RCC 7860 (cell line): ENCODE measurements at places on chromosomes 6 and 20.

DNA sequence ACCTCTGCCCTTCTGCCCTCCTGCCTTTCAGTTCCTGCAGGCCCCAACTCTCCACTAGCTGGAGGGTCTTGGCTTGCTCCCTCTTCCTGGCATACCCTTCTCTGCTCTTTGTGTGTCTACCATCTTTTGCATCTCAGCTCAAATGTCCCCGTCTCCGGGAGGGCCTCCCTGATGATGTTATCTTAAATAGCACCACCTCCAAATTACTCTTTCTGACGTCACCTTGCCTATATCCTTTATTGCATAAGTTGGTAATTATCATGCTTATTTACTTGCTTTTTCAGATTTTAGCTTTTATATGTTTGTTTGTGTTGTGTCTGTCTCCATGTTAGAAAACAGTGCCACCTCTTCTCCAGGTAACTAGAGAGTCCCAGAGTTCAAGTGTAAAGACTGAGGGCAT, 36.0 kb upstream of the FYN start:
- DNase-seq, result no peak

GRCh38 chr6:112205427-112206109, 48.8 kb downstream of the LAMA4 start:
- peak; percentile 75 for DNase-seq

DNA sequence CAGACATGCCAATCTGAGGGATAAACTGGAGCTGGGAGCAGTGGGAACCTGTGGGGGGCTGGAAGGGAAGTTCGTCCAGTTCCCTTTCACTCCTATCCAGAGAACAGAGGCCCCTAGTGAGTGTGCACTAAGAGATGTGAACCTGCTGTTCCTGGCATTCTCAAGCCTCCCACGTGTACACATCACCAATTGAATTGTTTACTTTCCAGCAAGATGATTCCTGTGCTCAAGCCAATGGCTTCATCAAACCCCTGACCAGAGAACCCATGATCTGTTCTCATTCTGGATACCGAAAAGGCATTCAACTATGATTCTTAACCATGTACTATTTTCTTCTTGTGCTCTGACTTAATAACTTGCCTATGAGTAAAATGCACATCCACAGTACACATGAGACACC, 10.2 kb upstream of the SLC22A3 start:
- DNase-seq, result no peak

DNA sequence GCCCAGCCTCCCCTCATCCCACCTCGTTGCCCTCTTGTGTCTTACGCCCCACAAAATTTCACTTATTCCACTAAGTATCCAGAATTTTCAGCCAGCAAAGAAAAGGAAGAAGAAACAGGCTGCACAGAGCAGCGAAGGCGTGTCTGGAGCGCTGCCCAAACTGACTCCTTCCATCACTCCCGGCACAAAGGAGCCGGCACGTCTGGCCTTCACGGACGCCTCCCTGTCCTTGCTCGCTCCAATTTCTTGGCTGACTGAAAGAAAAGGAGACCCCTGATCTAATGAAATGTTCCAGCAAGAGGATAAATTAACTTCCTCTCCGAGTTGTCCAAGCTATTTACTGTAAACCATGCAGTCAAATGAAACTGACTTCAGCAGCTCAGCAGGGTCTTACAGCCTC, 152.3 kb upstream of the CDH4 start:
- DNase-seq, result no peak

GRCh38 chr6:170037541-170038250, 253.2 kb downstream of the DLL1 start:
- no peak for DNase-seq

DNA sequence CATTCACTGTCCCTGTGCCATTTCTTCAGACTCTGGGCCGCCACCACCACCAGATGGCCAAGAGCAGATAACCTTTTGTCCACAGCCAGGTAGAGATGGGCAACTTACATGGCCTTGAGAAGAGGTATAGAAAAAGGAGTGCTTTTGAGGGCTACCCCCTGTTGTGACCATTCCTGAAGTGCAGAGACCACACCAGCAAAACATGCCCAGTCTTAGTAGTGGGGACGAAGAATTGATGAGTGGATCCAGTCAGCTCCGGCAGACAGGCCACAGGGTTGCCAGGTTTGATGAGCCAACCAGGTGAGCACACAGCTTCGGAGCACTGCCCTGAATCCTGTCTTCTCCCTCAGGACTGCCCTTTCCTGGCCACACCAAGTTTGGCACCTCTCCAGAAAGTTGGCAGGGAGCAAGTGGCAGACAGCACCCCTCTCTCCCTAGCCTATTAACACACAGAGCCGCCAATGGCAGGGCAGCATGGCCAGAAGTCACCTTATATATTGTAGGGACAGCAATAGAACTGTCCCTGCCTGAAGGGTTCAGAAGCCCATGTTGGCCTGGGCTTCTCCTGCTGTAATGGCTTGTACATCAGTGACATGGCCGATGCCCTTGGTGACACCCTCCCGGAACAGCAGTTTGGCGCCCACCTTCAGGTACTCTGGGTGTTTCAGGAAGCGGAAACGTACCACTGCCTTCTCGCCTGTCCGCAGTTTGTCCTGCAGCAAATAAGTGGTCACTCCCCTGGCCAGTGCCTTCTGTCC, 7.8 kb downstream of the GTPBP2 start:
- DNase-seq, result no peak

DNA sequence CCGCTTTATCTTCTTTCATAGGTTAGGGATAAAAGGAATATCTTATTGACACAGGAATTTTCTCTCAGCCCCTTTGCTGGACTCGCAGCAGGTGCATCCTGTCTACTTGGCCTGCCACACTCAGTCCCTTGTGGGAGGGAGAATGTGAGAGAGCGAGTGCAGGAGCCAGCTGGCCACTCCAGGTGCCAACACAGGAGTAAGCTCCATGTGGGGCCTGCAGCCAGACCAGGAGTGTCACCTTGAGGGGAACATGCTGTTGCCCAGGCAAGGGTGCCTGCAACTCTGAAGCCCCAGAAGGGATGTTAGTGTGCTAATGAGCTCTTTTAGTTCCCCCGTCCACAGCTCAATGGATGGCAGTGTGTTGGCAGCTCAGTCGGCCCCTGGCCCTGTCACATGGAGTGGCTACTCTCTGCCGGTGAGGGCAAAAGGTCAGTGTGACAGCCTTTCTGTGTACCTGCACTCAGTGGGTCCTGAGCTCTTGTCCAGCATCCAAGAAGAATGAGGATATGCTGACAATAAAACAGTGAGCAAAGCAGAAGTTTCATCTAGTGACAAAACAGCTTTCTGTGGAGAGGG, 57.1 kb downstream of the CRYBG1 start:
- no peak for DNase-seq

DNA sequence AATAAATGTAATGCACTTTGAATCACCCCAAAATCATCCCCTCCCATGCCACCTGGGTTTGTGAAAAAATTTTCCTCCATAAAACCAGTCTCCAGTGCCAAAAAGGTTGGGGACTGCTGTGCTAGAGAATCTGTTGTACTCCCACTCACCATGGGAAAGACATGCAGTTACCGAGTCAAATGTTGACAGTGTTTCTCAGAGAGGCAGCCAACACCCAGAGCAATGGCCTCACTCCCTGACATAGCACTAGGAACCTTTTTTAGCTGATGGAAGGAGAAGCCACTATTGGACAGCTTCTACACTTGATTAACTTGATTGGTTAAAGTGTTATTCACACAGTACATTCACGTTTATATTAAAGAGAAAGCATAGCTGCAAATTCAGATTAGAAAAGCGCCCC, 59.8 kb upstream of the MANEA start:
- no peak for DNase-seq

GRCh38 chr20:59765599-59766177, 161.3 kb downstream of the PHACTR3 start:
- DNase-seq, result no peak

GRCh38 chr20:58630063-58630462, 21.0 kb upstream of the STX16 start:
- peak; percentile 90 for DNase-seq

- no peak for DNase-seq
These were observed 9.0 kb downstream of the OR2W1 start for GRCh38 chr6:29035951-29036350.

- no peak for DNase-seq
These were observed 64.9 kb downstream of the CHD6 start for GRCh38 chr20:41553142-41553879.

- DNase-seq, result no peak
These were observed 67.9 kb upstream of the MAP7 start for GRCh38 chr6:136618086-136618485.

GRCh38 chr6:139595183-139595582, 220.7 kb upstream of the CITED2 start:
- DNase-seq, result peak; percentile 31

GRCh38 chr6:88246654-88247053, 80.5 kb upstream of the CNR1 start:
- DNase-seq, result no peak

GRCh38 chr20:19081937-19082336, 130.5 kb upstream of the SLC24A3 start:
- no peak for DNase-seq

- DNase-seq, result no peak
These were observed 77.8 kb upstream of the TGM3 start for GRCh38 chr20:2217857-2218539.

- no peak for DNase-seq
These were observed 19.5 kb downstream of the KIAA0408 start for GRCh38 chr6:127439718-127440117.

- DNase-seq, result peak; percentile 85
These were observed 3.1 kb upstream of the AKIRIN2 start for GRCh38 chr6:87705070-87705691.

GRCh38 chr20:50520222-50520880, 10.2 kb downstream of the PTPN1 start:
- DNase-seq, result no peak

DNA sequence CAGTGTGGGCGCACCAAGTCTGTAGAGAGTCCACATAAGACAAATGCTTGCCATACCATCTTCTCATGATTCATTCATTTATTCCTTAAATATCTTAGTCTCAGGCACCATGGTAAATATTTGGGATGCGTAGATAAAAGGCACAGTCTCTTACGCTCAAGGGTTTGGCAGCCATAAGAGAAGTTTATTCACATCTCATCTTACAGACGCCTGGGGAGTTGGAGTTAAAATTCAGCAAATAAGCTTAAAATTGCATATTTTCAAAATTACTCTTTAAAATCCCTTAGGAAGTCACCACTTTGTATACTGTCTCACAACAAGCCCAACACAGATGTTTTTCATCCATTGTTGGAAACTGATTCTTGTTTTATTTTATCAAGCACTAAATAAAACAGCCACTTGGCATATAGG, 363.3 kb downstream of the KIF16B start:
- no peak for DNase-seq
